Natural killer cell (primary cell): ENCODE measurements at places on chromosomes 1 and 21. TPM values are rescaled to one million over a fixed set of nuclear protein-coding genes. Genes with fewer than 3 reads are reported as not detected.

DNA sequence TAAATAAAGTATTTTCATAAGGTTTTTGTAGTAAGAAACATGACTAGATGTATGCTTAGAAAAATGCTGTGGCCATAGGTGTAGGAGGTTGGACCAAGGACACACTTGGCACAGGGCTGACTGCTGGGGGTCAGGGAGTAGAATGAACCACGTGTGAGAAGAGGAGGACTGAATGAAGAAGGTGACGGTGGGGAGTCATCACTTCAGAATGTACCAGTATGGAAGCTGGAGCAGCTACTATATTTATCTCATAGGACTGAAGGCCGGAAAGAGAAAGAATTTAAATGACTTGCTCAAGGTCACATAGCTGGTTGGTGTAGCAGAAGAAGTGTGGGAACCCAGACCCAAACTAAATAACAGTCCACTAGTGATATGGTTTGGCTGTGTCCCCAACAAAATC is 79.8 kb upstream of the HAO2 start:
- H3K4me3 ChIP-seq = no peak overlapping the region
- H3K27ac ChIP-seq = no peak overlapping the region
- H3K36me3 ChIP-seq = no peaks in the 10 kb centered on the region
- no peak for DNase-seq

The DNM3 gene
- 3.3 TPM for total RNA-seq

DNA sequence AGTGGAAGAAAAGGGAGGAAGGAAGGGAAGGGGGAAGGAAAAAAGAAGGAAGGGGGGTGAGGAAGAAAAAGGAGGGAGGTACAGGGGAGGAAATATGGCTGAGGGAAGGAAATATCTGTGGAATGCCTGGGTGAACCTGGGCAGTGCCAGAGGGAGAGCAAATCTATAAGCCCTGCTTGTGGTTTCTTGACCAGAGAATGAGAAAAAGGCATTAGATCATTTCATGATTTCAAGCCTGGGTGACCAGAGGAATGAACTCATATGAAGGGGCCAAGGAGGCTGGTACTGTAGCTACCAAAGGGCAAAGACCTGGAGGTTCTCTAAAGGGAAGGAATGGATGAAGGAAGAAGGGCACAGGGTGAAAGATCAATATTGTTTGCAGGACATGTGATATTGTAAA is 31.4 kb downstream of the GNG12 start:
- H3K27ac ChIP-seq = no peak overlapping the region
- H3K36me3 ChIP-seq = no peaks in the 10 kb centered on the region
- H3K4me3 ChIP-seq = no peak overlapping the region
- H3K4me1 ChIP-seq = no peaks in the 10 kb centered on the region
- DNase-seq = no peak
- peaks cover 3% of the 10 kb centered on the region for H3K27me3 ChIP-seq

DNA sequence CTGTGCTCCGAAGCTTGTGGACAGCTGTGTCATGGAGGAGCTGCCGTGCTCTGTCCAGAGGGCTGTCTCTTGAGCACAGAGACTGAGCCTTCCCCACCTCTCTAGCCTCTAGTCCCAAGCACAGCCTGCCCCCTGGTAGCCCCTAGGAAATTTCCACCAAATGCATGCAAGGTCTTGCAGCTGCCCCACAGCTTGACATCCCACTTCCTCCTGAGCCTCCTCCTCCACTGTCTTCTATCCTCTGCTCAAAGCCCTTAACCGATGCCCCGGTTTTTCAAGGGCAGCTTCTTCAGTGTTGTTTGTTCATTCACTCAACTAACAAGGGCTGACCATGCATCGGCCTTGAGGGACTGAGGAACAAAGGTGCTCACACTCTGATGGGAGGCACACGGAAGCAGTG is 20.6 kb upstream of the PROK1 start:
- no peak overlapping the region for H3K4me3 ChIP-seq
- no peaks in the 10 kb centered on the region for H3K4me1 ChIP-seq
- no peak for DNase-seq
